Keratinocyte (primary cell): ENCODE measurements at places on chromosomes 4 and X.

DNA sequence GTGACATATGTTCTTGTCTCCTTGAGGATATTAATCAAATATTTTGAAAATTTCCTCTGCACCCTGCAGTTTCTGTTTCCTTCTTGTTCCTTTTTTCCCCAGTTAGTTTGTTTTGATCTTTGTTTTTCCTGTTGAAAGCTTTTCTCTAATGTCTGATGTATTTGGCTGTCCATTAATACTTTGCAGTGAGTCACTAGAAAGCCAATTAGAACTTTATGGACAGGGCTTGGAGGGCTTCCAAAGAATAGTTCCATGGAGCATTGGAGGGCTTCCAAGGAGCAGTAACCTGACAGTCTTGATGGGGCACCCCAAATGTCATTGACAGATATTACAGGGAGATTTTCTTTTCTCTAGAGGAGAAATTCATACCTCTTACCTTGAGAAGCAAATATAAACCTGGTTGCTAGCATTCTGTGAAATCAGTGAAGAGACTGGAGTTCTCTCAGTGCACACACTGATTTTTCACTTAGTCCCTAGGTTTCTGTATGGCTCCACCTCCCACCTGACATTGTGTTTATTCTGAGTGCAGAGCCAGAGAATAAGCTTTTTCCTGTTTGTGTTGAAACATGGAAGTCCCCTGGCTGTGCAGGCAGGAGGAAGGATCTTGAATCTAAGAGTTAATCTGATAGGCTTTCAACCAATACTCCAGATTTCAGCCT is 26.5 kb downstream of the SPARCL1 start:
- no peak overlapping the region for H3K4me3 ChIP-seq
- DNase-seq = no peak
- H3K36me3 ChIP-seq = no peaks in the 10 kb centered on the region
- H3K27ac ChIP-seq = no peak overlapping the region
- H3K4me1 ChIP-seq = peaks cover 3% of the 10 kb centered on the region
- H3K27me3 ChIP-seq = no peaks in the 10 kb centered on the region

DNA sequence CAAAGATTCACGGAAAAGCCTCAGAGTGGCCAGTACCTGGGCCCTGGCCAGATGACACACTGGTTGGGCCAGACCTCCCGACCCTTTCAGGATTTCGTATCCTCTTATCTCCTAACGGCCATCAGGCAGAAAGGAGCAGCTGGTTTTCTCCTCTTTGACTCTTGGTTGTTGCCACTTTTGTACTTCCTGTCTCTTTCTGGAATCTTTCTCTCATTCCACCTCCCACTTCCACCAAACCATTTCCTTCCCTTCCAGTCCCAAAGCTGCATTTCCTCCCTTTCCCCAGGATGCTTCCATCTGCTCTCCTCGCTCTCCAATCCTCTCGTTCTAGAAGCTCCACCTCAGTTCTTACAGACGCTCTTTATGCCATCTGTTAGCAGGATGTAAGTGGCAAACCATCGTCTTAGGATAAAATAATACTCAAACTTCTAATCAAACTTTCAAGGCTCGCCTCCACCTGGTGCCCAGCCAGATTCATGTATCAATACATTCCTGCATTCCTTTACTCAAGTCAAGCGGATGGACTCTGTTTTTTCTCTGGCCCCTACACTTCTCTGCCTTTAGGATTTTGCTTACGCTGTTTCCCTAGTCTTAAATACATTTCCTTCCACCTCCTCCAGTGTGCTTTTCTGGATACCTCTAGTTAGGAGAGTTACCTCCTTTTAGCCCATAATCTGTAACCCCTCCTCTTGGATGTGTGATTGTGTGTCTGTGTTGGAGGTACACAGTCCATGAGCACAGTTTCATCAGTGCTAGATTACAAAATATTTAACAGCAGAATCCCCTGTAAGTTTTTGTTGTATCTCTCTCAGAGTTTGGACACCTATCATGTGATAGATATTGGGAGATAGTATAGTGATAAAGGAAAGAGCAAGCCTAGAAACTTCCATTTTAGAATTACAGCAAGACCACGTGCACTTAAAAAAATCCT is 70.4 kb downstream of the LDB2 start:
- no peak overlapping the region for H3K4me3 ChIP-seq
- no peaks in the 10 kb centered on the region for H3K27me3 ChIP-seq
- no peaks in the 10 kb centered on the region for H3K36me3 ChIP-seq
- no peak for DNase-seq
- H3K4me1 ChIP-seq = no peaks in the 10 kb centered on the region

DNA sequence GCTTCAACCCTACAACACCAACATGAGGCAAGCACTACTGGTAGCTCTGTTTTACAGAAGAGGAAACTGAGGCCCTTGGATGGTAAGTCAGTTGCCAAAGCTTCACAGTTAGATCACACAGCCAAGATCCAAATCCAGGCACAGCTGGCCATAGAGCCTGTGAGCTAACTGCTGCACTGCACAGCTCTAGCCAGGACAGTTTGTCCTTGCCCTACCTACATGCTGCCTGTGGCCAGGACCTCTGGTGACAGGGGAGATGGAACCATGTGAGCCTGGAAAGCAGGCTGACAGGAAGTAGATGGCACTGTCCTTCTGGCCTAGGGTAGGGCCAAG is 257.8 kb downstream of the FBXW7 start:
- no peaks in the 10 kb centered on the region for H3K27me3 ChIP-seq
- no peak for DNase-seq
- H3K4me3 ChIP-seq = no peak overlapping the region
- H3K36me3 ChIP-seq = no peaks in the 10 kb centered on the region

DNA sequence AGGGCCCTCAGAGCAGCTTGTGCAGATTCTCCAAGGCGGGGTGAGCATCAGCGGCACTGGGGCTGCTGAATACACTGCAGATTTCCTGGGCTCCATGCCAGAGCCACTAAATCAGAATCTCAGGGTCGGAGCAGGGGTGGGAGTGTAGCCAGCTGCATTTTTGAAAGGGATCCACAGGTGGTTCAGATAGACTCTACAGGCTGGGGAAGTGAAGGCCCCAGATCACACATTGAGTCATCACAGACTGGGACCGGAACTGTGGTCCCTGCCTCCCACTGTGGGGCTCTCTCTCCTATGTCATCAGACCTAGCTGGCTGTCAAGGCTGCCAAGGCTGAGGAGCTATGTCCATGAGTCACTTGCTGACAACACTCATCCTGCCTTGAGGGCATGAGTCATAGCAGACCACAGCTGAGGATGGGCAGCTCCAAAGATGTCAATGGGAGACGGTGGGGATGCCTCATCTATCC is 162.3 kb upstream of the MAMLD1 start:
- H3K4me1 ChIP-seq = peaks cover 28% of the 10 kb centered on the region
- H3K27ac ChIP-seq = no peak overlapping the region
- H3K27me3 ChIP-seq = no peaks in the 10 kb centered on the region
- H3K4me3 ChIP-seq = no peak overlapping the region

DNA sequence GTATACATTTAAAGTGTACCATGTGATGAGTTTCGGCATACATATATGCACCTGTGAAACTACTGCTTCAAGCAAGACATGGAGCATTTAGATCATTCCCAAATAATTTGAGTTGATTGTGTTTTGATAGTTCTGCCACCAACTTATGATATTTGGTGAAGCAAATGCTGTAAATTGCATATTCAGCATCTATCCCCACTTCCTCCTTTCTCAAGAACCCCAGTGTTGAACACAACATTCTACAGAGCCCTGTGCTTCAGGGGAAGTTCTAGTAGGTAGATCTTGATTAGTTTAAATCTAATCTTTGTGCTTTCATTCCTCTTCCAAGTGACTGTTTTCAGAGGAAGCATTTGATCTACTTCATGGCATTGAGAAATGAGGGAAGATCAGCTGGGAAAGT is 5.4 kb upstream of the SHROOM3 start:
- H3K4me1 ChIP-seq = no peaks in the 10 kb centered on the region
- DNase-seq = no peak
- H3K4me3 ChIP-seq = no peak overlapping the region
- no peaks in the 10 kb centered on the region for H3K27me3 ChIP-seq
- H3K36me3 ChIP-seq = no peaks in the 10 kb centered on the region

DNA sequence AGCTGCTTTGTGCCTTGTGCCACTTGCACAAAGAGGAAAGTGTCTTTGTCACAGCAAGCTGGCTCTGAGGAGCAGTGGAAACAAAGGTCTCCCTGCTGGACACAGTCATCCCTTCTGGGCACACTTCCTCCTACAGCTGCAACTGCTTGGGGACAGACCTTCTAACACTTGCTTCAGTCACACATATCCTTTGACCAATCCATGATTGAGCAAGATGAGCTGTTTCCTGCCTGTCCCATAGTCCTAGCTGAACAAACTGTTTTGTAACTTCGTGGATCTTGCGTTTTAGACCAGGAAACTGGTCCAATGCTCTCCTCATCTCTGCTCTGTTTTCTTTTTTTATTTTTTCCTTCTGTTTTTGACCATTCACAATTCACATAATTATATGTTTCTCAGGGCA is 98.5 kb downstream of the RRAGB start:
- DNase-seq = no peak
- H3K27ac ChIP-seq = no peak overlapping the region
- H3K27me3 ChIP-seq = no peaks in the 10 kb centered on the region
- H3K36me3 ChIP-seq = no peaks in the 10 kb centered on the region

DNA sequence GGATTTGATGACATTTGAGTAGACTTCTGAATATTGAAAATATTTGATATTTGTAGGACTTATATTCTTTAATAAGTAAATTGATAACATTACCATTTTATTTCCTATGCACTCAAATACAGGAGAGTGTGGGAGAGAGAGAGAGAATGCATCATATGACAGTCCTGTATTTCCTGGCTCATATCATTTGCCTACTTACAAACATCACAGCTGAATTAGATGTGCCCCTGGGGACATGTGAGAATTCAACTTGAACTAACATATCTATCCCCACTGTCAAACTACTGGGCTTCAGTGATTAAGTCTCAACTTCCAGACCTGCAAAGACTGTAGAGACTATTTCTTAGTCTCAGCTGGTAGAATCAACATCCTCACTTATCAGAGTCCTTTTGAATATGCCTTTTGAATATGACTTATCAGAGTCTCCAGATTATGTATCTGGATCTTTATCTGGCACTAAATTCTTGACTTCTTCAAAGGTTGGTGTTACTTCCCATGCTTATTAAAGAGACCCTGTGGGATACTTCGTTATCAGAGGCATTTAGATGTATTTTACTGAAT is 75.5 kb downstream of the PABPC4L start:
- H3K4me1 ChIP-seq = no peaks in the 10 kb centered on the region
- no peaks in the 10 kb centered on the region for H3K27me3 ChIP-seq
- no peaks in the 10 kb centered on the region for H3K36me3 ChIP-seq

DNA sequence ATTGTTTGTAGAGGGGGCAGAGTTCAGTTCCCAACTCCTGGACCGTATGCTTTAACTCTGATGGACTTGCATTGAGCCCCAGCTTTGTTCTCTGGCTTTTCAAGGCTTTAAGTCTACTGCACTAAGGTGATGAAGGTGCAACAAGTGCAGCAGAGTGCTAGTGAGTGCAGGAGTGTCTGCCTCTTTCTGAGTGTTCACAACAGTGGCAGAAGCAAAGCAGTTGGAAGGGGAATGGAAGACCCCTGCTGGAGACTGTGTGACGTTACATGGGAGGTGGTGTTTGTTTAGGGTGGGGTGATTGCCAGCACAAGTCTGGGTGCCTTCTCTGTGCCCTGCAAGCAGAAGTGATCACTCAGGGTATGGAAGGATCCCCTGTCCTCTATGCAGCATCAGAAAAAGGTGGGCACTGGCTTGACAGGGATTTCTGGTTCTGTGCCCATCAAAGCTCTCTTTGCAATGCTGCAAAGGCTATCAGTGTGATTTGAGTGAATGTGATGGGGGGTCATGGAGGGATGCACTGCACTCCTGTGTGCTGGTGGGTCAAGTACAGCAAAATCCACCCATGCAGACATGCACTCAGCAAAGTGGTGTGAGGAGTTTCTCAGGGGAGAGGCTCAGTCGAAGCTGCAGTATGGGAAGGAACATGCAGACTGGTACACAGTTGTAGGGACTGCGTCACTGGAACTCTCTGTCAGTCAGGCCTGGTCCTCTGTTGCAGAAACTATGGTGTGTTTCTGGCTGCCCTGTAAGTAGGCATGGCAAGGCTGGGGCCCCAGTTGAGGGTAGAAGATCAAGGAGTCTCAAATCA is 70.9 kb upstream of the UGT2B7 start:
- no peak overlapping the region for H3K4me3 ChIP-seq
- no peaks in the 10 kb centered on the region for H3K36me3 ChIP-seq
- no peak for DNase-seq

- no peak overlapping the region for H3K4me3 ChIP-seq
- DNase-seq = no peak
- peaks cover 4% of the 10 kb centered on the region for H3K4me1 ChIP-seq
- H3K36me3 ChIP-seq = no peaks in the 10 kb centered on the region
- no peaks in the 10 kb centered on the region for H3K27me3 ChIP-seq
Observed at GRCh38 chr4:100095729-100096595, 94.3 kb downstream of the DDIT4L start.

GRCh38 chrX:115898382-115899001 is 272.1 kb upstream of the AGTR2 start:
- H3K27ac ChIP-seq = no peak overlapping the region
- peaks cover 5% of the 10 kb centered on the region for H3K27me3 ChIP-seq
- no peaks in the 10 kb centered on the region for H3K4me1 ChIP-seq
- no peaks in the 10 kb centered on the region for H3K36me3 ChIP-seq

- H3K36me3 ChIP-seq = peaks cover 15% of the 10 kb centered on the region
- DNase-seq = peak; percentile 99
- peaks cover 26% of the 10 kb centered on the region for H3K4me1 ChIP-seq
- no peaks in the 10 kb centered on the region for H3K27me3 ChIP-seq
- H3K4me3 ChIP-seq = peak within 1 kb of the TSS; percentile 90
Observed at GRCh38 chr4:39458505-39459300, at the start of the genes LIAS and RPL9. Gene LIAS, plus strand, starts transcription at chr4:39459056. Its CDS starts 62 bp downstream, at chr4:39459118. Gene RPL9, minus strand, starts transcription at chr4:39458922. Its CDS starts 483 bp downstream, at chr4:39458439.

DNA sequence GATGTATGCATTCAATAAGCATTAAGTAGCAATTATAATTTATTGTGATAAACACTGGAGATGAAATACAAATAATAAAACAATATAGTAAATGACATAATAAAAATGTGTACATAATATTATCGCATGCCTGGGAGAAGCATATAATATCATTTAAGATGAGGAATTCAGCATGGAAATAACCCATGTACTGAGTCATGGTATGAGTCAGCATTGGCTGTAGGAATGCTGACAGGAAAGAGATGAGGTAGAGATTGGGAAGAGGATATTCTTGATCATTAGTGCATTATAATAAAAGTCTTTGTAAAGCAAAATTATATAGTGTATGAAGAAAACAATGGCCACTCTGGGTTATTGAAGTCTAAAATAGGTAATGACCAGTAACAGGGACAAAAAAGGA is 82.8 kb downstream of the MAGEB10 start:
- H3K36me3 ChIP-seq = no peaks in the 10 kb centered on the region
- H3K27ac ChIP-seq = no peak overlapping the region

GRCh38 chr4:24933684-24934275 is 20.9 kb upstream of the CCDC149 start:
- no peaks in the 10 kb centered on the region for H3K36me3 ChIP-seq
- no peak for DNase-seq

- H3K4me1 ChIP-seq = peaks cover 20% of the 10 kb centered on the region
- no peak overlapping the region for H3K27ac ChIP-seq
- H3K36me3 ChIP-seq = no peaks in the 10 kb centered on the region
- no peak for DNase-seq
Observed at GRCh38 chrX:46374371-46374770, 170.8 kb downstream of the ZNF674 start.
